ENCODE measurements at places on chromosomes 13 and 19.

DNA sequence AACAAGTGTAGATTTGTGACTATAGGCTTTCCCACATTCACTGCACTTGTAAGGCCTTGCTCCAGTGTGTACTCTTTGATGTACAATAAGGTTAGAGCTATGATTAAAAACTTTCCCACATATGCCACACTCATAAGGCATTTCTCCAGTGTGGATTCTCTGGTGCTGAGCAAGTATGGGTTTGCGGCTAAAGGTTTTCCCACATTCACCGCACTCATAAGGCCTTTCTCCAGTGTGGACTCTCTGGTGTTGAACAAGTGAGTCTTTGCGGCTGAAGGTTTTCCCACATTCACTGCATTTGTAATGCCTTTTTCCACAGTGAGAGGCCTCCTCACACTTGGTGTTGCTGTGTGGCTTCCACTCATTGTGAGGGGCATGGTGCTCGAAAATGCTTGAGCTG lies 3.7 kb downstream of the ZNF772 start:
- DNase-seq = no peak

DNA sequence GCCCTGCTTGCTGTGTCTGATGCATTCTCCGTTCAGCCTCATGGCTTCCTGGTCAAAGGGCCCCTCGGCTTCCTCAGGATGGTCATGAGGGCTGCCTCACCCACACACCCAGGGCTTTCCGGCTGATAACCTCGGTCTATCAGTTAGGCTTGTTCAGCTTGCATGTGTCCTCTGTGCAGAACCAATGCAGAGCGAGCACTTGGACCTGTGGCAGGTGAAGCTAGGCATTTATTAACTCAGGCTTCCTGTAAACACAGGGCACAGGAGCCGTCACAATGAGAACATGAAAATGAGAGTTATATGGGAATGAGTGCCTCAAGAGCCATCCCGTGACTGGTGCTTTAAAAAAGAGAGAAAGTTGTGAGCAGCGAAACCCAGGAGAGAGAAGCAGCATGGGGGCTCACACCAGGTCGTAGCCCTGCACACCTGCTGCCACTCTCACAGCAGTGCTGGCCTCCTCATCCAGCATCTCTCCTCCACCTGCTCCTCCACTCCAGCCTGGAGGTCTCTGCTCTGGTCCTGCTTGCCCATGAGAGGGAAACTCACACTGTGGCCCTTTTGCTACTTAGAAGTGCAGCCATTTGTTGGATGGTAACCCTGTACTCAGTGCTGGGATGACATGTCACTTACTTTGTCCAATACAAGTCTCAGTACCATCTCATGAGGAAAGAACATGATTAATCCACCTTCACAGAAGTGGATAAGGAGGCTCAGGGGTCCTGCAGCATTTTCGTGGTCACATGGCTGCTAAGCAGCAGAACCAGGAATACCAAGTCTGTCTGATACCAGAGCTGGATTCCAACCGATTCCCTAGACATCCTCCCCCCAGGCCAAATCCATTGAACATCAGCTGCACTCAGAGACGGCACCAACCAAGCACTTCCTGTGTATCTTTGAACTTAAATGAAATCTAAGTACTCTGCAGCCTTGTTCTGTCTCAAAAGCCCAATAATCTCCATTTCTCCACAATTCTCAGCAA lies 50.5 kb upstream of the IRS2 start:
- no peak for DNase-seq

DNA sequence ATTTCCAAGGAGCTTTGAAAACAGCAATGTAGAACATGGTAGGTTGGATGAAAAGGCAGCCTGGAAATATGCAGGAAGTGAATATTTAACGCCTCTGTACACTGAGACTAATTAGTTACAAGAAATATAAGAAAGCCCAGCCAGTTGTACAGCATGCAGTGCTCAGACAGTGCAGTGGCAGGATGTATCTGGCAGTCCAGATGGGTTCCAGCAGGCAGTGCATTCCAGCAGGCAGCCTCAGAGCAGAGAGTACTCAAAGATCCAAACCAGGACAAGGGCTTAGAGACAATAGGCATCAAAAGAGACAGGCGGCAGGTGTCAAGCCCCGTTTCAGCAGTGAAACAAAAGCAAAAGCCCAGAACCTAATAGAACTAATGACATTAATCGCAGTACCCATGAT lies 2776.3 kb downstream of the PCDH9 start:
- DNase-seq = no peak

GRCh38 chr13:19998960-19999359 lies 40.4 kb downstream of the ZMYM2 start:
- no peak for DNase-seq

- no peak for DNase-seq
Observed at GRCh38 chr13:24264976-24265375, 44.4 kb upstream of the C1QTNF9 start.

- DNase-seq = no peak
Observed at GRCh38 chr13:72303941-72304746, 423.3 kb downstream of the MZT1 start.
